IPS DF 6.9 (cell line): ENCODE measurements at places on chromosomes 7 and 10.

DNA sequence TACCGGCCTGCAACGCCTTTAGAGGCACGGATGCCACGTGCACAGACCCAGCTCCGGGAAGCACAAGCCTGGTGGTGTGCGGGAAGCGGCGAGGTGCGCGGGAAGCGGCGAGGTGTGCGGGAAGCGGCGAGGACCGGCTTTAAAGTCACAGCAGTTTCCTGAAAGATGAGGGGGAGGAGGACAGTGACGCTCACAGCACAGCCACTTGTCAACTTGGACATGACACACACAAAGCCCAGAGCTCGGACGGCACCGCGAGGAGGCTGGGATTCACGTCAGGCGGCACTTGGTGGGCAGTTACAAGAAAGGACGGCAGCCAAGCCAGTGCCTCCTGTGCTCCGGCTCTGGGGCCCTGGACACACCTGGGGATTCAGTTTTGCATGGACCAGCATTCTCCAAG lies 525.9 kb downstream of the DNAJB6 start:
- no peak for DNase-seq

DNA sequence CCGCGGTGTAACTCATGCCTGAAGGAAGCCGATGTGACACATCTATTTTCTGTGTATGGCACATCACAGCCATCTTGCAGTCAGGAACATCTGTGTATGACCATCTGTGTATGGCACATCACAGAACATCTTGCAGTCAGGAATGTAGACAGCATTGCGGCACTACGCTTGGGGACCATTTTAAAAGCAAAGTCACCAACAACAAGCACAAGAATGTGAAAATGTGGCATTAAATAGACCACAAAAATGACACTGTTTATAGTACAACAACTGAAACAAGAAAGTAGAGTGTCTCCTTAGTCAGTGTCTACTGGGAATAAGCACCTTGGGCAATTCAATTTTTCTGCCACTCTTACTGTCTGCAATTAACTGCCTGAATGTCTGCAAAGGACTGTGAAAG lies 124.4 kb downstream of the HGF start:
- no peak for DNase-seq

DNA sequence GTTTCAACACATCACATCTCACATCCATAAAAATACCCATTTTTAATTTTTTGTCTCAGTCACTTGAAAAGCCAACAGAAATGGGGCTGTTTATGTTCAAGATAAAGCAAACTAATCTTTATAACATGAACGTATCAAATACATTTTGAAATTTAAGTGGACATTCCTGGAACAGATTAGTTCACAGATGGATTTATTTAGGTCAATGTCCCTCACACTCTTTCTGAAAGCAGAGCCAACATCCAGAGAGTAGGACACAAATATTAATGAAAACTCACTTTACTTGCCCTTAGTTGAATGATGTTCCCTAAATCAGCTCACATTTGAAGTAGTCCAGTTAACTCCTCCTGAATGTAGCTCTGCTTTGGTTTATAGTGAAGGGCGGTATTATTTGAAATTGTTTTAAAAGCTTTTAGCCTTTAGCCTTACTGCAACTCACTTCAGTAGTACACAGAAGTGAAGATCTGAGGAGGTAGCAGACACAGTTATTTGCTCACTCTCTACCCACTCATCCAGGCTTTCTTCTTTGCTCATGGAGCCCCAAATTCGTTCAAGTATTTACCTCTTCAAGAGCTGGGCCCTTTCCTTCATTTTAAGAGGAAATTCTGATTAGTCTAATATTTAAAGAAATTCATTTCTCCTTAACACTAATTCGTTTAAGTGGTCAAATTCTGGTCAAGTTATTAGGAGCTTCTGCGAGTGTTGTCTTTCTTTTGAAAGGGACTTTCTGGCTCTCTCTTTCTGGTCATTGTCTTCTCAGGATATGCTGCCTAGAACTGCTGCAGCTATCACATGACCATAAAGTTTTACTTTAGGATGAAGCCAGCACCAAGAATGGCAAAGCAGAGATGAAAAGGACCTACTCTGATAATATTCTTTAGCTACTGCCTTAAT lies 180.6 kb upstream of the AGR3 start:
- DNase-seq: no peak

GRCh38 chr10:47326927-47327330 lies 4.7 kb downstream of the GDF2 start:
- no peak for DNase-seq

DNA sequence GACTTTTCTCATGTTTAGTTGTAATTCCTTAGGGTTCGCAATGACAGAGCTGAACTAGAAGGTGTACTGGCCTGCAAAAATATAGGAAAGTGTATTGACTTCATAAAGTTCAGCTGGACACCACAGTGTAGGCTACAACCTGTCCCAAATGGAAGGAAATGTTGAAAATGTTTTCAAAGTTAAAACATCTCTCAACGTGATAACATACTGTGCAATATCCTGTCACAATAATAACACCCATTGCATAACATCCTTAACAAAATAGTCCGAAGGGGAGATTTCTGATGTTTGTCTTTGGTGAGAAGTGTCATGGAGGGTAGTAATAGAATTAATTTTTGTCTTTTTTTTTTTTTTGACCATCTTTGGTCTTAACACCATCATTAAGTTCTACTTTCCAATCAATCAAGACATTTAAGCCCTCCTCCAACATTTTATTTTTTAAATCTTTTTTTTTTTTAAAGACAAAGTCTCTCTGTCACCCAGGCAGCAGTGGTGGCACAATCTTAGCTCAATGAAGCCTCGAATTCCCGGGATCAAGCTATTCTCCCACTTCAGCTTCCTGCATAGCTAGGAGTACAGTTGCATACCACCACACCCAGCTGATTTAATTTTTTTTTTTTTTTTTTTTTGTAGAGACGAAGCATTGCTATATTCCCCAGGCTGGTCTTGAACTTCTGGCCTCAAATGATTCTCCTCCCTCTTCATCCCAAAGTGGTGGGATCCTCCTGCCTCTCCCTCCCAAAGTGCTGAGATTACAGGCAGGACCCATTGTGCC lies 45.7 kb downstream of the DYNC1I1 start:
- DNase-seq: no peak

DNA sequence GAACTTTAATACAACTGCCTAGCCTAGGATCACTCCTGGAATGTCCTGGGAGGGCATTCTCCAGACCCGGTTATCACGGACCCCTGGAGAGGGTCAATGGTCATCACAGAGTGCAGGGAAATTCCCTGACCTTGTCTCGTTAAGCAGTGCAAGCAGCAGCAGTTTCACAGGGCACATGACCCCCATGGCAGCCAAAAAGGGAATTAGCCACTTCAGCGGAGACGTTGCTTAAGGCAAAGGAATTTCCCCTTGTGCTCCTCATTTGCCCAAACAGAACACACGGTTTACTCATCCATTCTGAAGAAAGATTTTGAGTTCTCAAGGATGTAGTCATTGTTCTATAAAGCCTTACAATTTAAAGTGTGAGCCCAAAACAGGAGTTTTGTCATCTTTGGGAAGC lies 260.3 kb downstream of the SNX13 start:
- DNase-seq: no peak

GRCh38 chr7:2632733-2633537 lies 1.1 kb downstream of the TTYH3 start:
- DNase-seq: no peak

- DNase-seq: no peak
Observed at GRCh38 chr7:69630292-69630691, 32.0 kb downstream of the AUTS2 start.

- DNase-seq: no peak
Observed at GRCh38 chr7:44144968-44145478, 3.9 kb upstream of the MYL7 start.

DNA sequence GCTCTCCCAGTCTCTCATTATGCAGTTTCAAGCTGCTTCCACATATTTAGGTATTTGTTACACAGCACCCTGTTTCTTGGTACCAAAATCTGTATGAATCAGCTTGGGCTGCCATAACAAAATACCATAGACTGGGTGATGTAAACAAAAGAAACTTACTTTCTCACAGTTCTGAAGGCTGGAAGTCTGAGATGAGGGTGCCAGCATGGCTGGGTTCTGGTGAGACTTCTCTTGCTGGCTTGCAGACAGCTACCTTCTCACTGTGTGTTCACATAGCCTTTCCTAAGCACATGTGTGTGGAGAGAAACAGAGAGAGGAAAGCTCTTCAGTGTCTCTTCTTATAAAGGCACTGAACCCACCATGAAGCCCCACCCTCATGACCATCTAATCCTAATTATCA lies 15.7 kb upstream of the CBLL1 start:
- no peak for DNase-seq

- no peak for DNase-seq
Observed at GRCh38 chr7:28654110-28654509, 241.8 kb downstream of the CREB5 start.

DNA sequence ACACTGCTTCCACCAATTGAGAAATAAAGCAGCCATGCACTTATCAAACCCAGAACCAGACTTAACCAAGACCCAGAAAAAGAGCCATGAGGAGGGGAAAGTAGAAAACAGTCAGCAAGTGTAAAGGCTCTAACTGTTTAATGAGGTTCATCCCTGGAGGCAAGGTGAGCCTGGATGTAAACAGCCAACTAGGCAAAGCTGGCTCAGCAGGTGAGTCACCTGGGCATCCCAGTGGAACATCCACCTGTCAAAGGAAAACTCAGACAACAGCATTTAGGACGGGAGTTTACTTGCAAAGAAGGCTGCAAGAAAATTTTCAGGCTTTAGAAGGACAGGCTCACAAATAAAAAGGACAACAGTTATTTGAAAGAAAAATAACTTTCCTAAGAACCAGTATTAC lies 153.0 kb downstream of the SNX13 start:
- no peak for DNase-seq

GRCh38 chr7:128710481-128710880 lies 28.7 kb upstream of the CALU start:
- no peak for DNase-seq

GRCh38 chr10:133159950-133160825 lies at the start of gene KNDC1:
TSS of gene KNDC1 (plus strand) at chr10:133160219. CDS start at chr10:133160468, 249 bp downstream.
- no peak for DNase-seq

- no peak for DNase-seq
Observed at GRCh38 chr7:157339777-157340677, 3.2 kb downstream of the DNAJB6 start.

- DNase-seq: no peak
Observed at GRCh38 chr10:125152450-125153368, 7.7 kb downstream of the CTBP2 start.

GRCh38 chr7:156768698-156769472 lies 124.1 kb downstream of the LMBR1 start:
- DNase-seq: no peak

GRCh38 chr10:95242581-95243317 lies 48.1 kb downstream of the PDLIM1 start:
- DNase-seq: peak; percentile 66

DNA sequence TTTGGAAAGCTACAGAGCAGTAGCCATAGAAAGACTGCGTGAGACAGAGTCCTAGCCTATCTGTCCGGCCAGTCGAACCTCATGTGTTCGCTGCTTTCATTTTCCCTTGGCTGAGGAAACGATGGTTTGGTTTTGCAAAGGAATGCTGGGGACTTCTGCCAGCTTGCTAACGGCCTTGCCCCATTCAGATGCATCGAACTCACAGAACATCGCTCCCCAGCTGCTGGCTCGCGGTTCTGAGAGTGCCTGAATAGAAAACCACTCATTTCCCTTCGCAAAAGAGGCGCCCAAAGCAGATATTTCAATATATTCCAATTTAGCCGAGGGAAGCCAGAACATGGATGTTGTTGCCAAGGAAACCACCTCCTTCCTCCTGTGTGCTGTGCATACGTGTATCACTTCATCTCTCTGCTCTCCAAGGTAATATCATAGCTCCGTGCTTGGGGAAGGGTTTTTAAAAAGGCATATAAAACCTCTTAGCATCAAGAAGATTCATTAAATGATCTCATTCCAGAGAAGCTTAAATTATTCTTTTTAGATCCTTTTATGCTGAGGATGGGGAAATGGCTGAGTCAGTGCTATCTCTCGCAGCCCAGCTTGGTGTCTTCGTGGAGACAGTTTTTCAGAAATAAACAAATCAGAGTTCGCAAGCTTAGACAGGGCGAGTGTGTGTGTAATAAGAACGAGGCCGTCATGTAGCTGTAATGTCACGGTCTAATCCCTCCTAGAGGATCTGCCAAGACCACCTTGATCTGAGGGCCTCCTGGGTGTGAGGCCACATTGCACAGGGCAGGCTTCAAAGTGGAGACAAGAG lies 215.2 kb downstream of the RPS24 start:
- DNase-seq: no peak

GRCh38 chr10:43655311-43655710 lies 6.6 kb upstream of the ZNF32 start:
- DNase-seq: no peak

DNA sequence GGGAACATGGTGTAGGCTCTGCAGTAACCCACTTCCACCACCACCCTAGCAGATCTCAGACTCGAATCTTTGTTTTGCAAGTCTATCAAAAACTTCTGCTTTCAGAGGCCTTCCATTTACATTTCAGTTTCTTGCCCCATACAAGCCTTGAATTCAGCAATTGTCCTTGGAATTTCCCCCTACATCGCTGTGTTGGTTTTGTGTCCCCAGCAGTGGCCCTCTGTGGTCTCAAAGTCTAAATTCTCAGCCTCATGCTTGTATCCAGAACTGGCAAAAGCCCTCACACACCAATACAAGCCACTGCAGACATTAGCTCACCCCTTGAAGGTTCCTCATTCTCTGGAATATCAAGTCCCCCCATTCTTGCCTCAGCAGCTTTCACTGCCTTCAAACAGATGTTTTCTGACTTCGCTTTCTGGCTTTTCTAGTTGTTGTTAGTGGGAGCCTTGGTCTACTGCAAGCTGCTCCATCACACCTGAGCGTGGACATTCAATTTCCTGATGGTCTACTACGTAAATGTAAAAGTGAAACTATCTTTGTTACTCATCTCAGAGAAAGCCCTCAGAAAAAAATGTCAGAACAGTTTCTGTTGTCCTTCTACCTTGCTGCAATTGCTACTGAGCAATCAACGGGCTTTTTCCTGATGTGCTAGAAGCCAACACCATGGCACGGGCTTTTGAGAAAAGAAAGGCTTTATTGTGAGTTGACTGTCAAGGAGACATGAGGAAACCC lies 1.8 kb upstream of the NUB1 start:
- DNase-seq: no peak

DNA sequence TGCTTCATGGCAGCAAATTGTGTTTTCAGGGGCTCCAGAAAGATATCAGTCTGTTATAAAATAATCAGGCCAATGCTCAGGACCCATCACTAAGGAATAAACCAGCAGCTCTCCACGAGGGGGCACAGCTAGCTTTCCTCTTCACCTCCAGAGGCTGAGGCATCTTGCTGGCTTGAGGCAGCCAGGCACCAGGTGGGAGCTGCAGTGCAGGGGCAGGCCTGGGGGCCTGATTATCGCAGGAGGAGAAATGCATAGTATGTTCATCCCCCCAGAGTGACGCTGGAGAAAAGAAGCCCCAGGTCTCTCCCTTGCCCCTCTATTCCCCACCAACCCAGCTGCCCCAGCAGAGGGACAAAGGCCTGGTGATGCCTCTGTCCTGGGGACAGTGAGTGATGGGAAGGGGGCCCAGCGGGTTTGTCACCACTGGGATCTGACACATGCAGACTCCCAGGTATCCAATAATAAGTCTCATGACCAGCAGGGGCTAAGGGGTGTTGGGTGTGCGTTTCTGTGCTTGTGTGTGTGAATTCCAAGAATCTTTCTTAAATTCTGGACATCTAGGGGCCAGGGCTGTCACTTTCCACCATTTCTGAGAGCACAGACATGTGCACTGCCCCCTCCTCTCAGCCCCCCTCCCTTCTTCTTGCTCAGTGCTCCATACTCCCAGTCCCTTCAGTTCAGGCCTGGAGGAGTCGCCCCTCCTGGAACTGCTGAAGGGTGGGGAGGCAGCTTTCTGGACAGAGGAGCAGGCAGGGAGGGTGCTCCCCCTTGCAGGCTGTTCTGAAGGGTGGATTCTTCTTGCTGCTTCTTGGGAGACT lies 128.1 kb upstream of the FAM20C start:
- DNase-seq: no peak

- no peak for DNase-seq
Observed at GRCh38 chr7:104898434-104898833, 115.6 kb upstream of the KMT2E start.
